NCI-H1417 treated with DMSO at 0.1 percent for 48 hours (cell line): ENCODE measurements at places on chromosomes 13 and 19.

- DNase-seq, result no peak
Measured at GRCh38 chr13:49701491-49701890, 10.2 kb upstream of the EBPL start.

- no peak for DNase-seq
Measured at GRCh38 chr13:105346141-105346775, 1189.2 kb downstream of the EFNB2 start.

GRCh38 chr13:31798189-31798588 lies 58.9 kb downstream of the RXFP2 start:
- no peak for DNase-seq

DNA sequence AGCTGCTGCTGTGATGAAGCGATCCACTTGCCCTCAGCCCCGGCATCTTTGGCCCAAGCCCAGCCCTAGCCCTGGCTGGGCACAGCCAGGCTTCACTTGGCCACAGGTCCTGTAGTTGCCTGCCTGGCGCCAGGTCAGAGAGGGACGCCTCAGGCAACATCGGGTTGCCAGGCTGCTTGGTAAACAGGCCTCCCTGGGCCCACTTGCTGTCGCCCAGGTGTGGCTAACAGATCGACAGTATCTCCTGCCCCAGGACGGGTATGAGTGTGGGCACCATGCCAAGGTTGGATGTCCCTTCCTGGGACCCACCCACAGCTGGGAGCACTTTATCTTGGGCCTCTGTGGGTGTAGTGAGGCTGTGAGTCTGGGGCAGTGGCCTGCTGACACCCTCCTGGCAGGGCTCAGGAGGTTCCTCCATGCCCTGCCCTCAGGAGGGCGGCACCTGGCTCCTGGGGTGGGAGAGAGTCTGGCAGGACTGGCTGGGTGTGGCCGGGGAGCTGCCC lies 27.8 kb downstream of the CARM1 start:
- no peak for DNase-seq

DNA sequence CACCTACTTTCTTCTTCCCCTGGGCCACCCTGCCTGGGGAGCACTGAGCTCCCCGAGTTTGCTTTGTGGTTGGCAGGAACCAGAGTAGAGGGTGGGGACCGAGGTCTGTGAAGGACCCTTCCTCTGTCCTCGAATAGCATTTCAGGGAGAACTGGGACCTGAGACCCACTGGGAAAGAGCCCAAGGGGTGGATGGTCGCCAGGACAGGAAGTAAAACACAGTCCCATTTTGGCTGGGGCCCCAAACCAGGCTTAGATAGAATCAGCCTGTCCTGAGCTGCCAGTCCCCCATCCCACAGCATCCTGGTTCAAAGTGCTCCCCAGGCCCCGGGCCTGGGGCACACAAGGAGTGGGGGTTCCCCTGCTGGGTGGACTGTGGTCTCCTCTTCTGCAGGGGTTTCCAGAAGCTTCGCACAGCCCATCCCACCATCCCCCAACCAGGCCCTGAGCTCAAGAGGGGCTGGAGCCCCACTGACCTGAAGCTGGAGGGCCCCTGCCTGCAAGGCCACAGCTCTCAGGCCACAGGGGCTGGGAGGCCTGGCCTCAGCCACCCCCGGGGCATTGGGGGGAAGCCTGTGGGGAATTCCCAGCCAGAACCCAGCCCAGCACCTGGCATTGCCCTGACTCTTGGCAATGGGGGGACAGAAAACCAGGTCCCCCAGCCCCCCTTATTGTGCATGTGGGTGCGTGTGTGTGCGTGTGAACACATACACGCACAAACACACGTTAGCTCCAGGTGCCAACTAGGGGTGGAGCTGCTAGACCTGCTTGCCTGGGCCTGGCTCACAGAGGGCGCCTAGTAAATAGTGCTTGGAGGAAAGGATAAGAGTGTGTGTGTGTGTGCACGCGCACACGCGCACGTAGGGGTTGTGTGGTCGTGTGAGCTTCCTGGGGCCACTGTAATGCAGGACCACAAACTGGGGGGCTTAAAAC lies 995 bp upstream of the MKNK2 start:
- no peak for DNase-seq

GRCh38 chr13:76828316-76828741 lies 57.9 kb downstream of the KCTD12 start:
- DNase-seq, result no peak

GRCh38 chr13:23129331-23129730 lies 51.4 kb upstream of the SGCG start:
- DNase-seq, result no peak

GRCh38 chr19:6963937-6964336 lies 57.3 kb downstream of the MBD3L2B start:
- no peak for DNase-seq

GRCh38 chr13:46675016-46675415 lies 121.9 kb downstream of the ESD start:
- DNase-seq, result peak; percentile 52

DNA sequence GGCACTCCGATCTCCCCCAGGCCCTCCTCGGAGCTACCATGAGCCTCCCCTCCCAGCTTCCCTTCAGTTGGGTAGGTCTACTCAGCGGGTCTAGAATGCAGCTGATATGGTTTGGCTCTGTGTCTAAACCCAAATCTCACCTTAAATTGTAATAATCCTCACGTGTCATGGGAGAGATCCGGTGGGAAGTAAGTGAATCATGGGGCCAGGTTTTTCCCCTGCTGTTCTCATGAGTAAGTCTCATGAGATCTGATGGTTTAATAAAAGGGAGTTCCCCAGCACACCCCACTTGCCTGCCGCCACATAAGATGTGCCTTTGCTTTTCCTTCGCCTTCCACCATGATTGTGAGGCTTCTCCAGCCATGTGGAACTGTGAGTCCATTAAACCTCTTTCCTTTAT lies 14.5 kb upstream of the DOCK9 start:
- DNase-seq, result no peak

GRCh38 chr19:11089254-11090013 lies at the start of gene LDLR:
Gene LDLR, plus strand, starts transcription at chr19:11089463. Its CDS starts 86 bp downstream, at chr19:11089549.
- peak; percentile 23 for DNase-seq

GRCh38 chr13:111344471-111345191 lies 24.2 kb downstream of the TEX29 start:
- no peak for DNase-seq

DNA sequence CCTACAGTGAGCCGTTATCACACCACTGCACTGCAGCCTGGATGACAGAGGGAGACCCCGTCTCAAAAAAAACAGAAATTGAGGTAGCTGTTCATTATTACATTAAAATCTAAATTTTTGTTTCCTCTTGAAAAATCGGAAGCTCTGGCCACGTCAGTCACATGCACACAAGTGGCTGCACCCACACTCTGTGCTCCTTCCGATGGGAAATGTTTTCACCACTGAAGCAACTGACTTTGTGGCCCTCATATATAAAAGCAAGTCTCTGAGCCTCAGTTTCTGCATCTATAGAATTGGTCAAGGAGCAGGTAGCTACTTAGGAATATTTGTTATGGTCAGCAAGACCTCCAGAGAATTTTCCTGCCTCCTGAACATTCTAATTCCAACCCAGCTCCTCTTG lies 4.5 kb downstream of the LRRC25 start:
- no peak for DNase-seq

GRCh38 chr19:3818918-3819317 lies 32.7 kb upstream of the MATK start:
- no peak for DNase-seq

DNA sequence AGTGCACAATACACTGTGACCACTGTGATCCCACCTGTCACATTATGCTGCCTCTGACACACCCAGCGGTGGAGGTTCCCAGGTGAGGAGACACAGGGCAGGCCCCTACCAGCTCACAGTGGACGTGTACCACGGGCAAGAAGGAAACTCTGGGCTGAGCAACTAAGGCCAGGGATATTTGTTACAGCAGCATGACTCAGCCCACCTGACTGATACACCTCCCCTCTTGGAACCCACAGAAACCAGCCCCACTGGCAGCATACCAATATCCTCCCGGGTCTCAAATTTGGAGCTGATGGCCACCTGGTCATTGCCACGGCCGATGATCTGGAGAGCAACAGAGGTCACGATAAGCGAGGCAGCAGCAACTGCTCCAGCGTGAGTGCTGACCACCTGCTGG lies 14.9 kb downstream of the KLC3 start:
- DNase-seq, result no peak

GRCh38 chr13:42574011-42574410 lies at the start of gene TNFSF11:
Gene TNFSF11, plus strand, starts transcription at chr13:42574152. Its CDS starts 152 bp downstream, at chr13:42574304.
- DNase-seq, result no peak

DNA sequence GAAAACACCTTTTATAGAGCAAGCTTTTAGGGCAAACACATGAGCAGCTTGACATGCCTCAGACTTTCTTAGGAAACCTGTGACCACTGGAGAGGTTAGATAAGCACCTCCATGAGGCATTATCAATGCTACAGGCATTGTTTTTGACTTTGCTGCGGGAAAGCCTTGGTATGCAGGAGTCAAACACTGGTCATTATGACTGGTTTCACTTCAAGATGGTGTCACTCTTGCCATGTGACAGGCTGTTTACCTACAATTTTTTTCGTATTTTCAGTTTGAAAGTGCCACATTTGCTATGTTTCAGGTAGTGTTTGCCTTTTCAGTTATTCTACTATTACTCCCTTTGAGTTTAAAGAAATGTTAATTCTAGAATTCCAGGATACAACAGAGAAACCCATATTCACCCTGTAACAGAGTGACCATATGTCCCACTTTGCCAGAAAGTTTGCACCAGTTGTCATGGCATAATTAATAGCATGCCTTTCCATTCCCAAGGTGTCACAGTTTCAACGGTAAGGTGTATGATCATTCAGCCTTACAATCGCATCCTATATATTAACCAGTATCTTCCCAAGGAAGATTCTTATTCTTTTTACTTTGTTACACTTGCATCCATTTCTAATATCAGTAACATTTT lies 33.0 kb downstream of the USP12 start:
- no peak for DNase-seq

DNA sequence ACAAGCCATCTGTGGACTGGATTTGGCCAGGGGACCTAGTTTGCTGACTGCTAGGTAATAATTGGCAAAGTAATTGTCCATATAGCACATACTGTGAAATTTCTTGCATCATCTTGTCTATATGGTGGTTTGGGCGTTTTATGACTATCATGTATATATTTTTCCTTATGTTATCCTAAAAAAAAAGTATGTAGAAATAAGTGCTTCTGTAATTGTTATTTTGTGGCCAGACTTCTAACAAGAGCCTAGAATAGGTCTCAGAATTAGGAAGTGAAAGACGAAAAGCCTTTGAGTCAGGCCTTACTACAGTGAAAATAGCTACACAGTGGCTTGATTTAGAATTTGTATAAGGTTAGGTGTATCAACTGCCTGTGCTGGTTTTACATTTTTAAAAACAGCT lies 4.2 kb downstream of the FNDC3A start:
- no peak for DNase-seq

DNA sequence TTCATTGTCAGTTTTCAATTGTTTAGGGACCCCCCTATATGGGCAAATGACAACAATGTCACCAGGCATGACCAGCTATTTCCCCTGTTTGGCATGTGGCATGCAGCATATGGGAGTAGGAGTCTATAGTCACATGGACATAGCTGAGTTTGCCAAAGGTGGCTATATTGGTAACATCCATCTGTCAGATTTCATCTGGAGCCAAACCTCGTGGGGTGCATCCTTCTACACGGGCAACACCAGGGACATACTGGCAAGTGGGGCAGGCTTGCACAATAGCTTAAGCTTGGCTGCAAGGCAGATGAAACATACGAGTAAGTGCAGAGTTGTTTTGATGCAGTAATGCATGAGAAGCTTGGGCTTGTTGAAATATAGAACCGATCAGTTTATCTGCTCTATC lies 24.5 kb upstream of the ZNF816 start:
- no peak for DNase-seq

DNA sequence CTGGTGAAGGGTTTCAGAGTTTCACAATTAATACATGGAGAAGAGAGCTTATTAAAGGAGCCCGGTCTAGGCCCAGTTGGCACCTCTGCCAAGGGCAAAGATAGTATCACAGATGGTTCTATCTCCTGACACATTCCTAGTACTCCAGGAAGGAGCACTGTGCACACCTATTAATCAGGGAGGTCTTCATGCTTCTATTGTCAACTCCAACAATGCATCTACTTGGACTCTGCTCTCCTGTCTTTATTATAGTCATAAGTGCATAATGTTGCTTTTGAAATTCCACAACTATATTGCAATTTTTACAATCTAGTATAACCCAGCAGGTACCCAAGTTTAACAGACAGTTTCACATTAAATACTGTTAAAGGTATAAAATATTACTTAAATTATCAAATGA lies 174.5 kb upstream of the TSC22D1 start:
- no peak for DNase-seq

- no peak for DNase-seq
Measured at GRCh38 chr13:97274829-97275649, 52.9 kb downstream of the MBNL2 start.

GRCh38 chr13:91902291-91902690 lies 503.9 kb downstream of the GPC5 start:
- no peak for DNase-seq

DNA sequence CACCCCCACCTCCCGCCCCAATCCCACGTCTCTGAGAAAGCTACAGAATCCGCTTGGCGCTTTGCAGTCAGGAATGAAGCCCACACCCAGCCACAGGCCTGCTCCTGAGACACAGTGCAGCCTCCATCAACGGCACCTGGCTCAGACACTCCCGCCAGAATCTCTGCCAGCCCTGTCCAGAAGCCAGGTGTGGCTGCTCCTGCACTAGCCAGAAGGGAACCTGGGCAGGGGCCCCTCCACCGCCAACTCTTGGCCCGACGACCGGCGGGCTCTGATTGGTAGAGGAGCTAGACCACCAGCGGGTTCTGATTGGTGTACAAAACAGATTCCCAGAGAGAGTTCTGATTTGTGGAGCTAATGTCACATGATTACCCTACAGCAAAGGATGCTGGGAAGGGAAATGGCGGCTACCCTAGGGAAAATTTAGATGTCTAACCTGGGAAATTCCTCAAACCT lies 2.9 kb upstream of the PPP6R1 start:
- DNase-seq, result no peak

- DNase-seq, result no peak
Measured at GRCh38 chr19:4503825-4504170, 14.5 kb downstream of the PLIN4 start.

DNA sequence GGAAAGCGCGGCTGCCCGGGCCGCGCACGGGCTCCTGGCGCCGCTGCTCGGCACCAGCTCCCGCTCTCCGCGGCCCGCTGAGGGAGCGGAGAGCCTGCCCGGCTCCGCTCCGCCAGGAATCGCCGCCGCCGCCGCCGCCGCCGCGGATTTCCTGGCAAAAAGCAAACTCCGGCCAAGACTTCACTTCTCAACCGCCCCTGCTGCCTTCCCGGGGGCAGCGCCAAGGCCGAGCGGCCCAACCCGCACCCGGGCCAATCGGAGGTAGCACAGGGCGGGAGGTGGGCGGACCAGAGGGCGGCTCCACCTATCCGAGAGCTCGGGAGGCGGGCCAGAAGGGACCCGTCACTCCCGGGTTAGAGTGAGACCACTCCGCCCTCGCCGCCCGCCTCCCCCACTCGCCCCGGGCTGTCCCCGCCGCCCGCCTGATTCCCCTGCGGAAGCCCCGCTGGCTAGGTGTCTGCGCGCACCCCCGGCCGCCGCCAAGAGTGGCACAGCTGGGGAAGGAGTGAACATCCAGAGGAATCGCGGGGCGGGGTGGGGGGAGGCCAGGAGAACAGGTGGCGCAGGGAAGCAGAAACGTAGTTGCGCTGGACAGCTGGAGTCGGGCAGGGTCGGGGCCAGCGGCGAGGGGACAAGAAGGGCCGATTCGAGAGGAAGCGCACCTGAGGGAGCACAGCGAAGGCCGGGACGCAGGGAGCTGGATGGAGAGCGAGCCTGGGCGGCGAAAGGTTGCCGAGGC lies at the start of gene LNX2:
Gene LNX2, minus strand, starts transcription at position 153 of the 739 bp plus-strand sequence. CDS start 38,826 bp downstream, outside the sequence.
- peak; percentile 72 for DNase-seq

- DNase-seq, result no peak
Measured at GRCh38 chr13:20305587-20305986, 73.5 kb upstream of the GJB6 start.

GRCh38 chr13:65488606-65489005 lies 1741.5 kb downstream of the PCDH9 start:
- no peak for DNase-seq
